ENCODE measurements at places on chromosomes 4 and X.
A peak's percentile ranks its signal among the peaks of the same experiment; 100 is the strongest.

GRCh38 chrX:37765507-37765906 is 14.4 kb upstream of the CYBB start:
- no peak for DNase-seq

DNA sequence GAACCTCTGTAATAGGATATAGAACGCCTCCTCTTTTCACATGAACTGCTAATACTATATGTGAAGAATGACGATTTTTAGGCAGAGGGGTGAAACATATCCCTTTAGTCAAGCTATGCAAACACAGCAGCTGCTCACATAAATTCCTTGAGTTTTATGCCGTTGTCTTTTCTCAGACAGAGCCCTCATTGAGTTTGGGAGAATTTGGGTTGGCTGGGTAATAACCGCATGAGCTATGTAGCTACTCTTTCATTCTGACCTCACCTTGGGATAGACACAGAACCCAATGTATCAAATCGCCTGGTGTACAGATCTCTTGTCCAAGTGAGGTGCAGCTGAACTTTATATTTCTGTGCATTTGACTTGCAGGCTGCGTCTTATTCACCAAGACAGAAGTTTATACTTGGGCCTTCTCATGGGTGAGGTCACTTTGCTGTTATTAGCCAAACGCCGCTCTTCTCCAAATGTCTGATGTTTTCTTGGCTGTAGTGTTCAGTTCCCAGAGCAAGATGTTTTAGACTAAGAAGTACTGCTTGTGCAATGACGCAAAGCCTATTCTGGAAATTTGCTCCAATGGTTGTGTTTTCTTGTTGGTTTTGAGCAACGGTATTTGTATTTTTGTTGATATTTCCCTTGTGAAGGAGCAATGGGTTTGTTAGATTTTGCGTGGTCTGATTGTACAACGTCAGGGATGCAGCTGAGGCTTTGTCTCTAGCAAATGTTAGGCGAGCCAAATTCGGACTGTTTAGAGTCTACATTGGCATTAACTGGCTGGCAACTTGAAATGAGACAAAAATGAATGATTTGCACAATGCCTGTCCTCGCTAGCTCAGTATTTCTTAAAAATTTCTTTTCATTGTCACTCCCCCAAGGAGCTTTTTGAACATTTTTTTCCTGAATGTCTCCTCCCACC is 11.2 kb upstream of the SPARCL1 start:
- no peak for DNase-seq

DNA sequence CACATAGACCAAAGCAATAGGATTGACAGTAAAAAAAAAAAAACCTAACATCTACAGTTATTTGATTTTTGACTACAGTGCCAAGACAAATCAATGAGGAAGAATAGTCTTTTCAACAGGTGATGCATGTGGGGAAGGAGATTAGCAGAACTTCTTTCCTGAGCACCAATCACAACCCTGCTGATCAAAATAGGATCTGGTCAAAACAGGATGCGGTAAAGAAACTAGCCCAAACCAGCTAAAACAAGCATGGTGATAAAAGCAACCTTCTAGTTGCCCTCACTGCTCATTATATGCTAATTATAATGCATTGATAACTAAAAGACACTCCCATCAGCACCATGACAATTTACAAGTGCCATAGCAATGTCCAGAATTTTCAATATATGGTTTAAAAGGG is 667.5 kb downstream of the GRXCR1 start:
- DNase-seq: no peak

- DNase-seq: peak; percentile 27
Measured at GRCh38 chr4:140012688-140013486, 141.1 kb downstream of the MAML3 start.

- no peak for DNase-seq
Measured at GRCh38 chr4:119210775-119211174, 1.7 kb upstream of the USP53 start.

DNA sequence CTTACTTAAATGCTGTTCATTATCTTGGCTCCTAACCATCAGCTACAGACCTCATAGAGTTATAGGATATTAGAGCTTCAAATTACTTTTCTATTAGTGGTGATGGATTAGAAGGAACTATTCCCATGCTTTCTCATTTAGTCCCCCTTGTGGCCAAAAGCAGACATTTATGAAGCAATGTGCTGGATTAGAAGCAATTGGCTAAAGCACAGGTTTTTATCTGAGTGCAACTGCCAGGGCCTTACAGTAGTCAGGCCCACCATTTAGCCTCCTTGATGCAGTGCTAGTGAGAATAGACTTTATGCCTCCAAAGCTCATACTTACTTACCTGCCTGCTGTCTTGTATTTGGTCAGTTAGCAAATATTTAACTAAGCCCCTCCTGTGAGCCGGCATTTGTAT is 93.0 kb downstream of the TSPAN7 start:
- no peak for DNase-seq

DNA sequence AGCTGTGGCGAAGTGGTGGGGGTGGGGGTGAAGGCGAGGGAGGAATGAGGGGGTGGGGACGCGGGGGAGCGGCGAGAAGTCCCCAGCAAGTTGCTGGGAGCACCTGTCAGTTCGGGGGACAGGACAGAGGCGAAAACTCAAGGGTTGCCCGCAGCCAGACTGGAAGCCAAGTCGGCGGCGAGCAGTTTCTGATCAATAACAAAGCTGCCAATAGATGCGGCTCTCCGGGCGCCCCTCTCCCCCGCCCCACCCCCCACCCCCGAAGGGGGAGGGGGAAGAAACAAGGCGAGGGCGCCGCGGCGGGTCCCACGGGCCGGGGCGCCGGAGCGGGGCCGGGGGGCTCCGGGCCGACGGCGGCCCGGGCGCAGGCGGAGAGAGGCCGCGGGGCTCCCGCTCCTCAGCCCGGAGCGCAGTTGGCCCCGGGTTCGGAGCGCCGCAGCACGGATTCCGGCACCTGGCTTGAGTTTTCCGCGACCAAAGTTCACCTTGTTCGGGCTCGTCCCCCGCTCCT is 379 bp downstream of the PDGFC start:
- no peak for DNase-seq

GRCh38 chrX:12240491-12240890 is 102.2 kb downstream of the FRMPD4 start:
- no peak for DNase-seq

GRCh38 chr4:24856586-24856985 is 56.3 kb downstream of the CCDC149 start:
- no peak for DNase-seq

- no peak for DNase-seq
Measured at GRCh38 chr4:48227662-48228061, 42.0 kb downstream of the TEC start.

- no peak for DNase-seq
Measured at GRCh38 chrX:152614791-152615190, 22.9 kb upstream of the GABRQ start.

DNA sequence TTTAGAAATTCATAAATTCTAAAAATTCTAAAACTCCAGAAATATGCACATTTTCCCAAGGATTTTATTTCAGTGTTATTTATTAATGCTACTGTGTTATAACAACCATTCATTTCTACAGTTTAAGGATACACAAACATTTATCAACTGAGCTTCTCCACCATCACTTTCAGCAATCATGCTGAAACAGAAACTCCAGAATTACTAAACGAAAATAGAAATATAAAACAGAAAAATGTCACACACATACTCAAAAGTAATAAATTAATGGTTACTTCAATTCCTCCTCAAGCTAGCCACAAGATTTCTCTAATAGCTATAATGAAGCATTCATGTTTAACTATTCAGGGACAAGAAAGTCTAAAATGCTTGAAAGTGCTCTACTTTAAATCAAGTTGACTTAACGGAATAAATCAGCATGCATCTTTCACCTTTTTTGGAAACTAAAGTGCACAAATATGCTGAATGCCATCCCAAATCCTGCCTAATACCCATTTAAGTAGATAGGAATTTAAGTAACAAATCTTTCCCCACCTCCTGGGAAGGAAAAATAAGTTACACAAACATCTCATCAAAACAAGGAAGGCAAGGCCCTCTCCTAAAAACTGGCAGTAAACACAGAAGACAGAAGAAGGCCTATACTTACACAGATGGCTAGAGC is 563 bp downstream of the FAM13A start:
- no peak for DNase-seq

- no peak for DNase-seq
Measured at GRCh38 chr4:23814996-23815660, 74.7 kb downstream of the PPARGC1A start.

DNA sequence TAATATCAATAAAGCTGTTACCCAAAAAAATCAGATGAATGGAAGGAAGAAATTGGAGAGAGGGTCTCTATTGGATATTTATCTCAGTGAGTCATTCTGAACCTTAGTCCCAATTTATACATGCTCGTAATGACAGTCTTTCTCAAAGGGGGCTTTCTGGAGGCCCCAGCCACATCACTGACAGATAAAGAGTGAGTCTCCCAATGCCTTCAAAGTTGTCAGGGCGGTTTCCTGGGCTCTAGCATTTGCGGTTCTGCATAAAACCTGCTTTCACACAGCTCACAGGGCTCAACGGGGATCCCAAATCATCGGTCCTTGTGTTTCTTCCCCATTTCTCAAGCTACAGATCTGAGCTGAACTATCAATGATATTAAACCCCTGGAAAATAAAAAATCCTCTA is 17.3 kb downstream of the TCEANC start:
- no peak for DNase-seq

DNA sequence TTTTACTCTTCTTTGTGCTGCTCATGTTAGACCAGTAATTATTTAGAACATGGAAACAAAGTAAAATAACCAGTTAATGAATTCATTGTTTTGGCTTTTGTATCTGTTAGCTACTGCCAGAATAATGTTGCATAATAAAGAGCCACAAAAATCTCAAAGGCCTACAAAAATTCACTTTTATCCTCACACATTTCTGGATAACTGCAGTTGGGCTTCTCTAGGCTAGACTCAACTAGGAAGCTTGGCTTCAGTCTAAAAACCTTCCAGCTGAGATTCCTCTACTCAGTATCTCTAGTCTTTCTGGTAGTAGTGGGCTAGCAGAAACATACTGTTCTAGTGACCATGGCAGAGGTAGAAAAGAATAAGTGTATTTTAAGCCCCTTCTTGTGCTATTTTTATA is 73.0 kb downstream of the FAT4 start:
- no peak for DNase-seq

DNA sequence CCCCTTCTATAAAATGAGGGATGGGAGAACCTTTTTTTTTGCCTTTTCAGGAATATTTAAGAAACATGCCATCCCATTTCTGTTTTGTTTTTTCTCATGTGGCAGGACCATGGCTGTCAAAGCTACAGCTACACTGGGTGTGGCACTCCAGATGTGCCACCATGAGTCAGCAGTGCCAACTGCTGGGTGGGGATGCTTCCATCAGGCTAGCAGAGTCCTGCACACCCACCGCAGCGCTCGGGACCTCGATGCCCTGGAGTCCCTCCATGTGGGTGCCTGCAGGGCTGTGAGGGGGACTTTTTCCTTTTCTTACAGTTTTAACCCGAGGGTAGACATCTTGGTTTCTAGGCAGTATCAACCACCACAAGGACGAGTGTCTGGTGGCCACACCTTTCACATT is 352.6 kb downstream of the NR3C2 start:
- no peak for DNase-seq

GRCh38 chr4:142585411-142585810 is 260.7 kb downstream of the INPP4B start:
- no peak for DNase-seq

DNA sequence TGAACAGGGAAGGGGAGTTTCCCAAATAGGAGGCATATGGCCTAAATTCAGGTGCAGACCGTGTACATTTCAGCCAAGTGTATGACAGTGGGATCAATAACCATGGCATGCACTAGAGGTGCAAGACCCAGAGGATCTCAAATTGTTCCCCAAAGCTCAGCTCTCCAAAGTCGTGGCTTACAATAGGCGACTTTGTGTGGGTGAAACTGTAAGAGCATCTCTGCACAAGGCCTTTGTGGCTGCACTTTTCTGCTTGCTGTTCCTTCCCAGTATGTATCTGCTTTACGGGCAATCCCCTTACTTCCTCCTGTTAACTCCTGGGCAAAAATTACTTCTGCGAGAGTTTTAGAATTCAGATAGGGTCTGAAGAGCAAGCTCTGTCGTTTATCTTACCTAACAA is 518.3 kb upstream of the ZFP42 start:
- DNase-seq: no peak

- DNase-seq: no peak
Measured at GRCh38 chr4:147108409-147108808, 162.7 kb upstream of the TTC29 start.

DNA sequence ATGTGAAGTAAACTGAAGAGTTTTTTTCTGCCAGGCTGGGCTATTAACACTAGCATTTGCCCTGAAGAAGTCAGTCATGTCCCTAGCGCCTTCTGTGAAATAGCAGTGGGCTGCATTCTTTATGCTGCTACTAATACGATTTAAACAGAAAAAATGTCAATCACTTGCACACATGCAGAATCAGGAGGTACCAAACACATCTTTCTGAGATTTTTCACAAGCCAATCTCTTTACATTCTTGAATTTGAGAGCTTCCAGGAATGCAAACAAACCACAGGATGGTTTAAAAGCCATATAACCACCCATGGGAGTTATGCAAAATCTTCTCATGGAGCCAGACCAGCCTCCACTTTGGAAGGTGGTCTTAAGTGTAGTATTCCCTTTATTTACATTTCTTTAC is 220.1 kb downstream of the IQCM start:
- no peak for DNase-seq

DNA sequence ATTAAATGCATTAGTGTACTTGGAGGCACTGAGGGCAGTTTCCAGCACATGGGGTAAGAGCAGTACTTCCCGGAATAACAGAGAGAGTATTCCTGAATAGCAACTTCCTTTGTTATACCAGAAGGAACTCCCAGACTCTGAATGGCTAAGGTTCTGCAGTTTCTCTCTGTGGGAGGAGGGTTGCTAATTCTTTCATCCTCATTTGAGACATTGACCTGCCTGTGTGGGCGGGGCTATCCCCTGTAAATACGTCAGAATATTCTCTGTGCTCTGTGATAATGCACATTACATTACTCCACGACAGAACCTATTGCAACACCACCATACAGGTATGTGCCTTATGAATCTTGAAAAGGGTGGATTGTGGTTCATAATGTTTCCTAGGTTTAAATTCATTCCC is 52.7 kb downstream of the SPINK2 start:
- no peak for DNase-seq

DNA sequence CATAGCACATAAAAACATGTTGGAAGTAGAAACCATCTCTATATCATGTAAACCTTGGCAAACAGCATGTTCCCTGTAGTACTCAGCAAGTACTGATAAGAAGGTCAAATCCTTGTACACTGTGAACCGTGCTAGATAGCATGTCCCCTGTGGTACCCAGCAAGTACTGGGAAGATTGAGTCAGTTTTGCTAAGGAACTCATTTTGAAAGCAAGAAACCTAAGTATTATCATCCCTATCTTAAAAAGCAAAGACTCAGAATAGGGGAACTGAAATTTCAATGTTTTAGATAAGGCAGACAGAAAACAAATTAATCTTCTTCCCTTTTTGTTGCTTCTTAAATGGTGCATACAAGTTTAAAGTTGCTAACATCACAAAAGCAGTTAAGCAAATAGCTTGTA is 180.2 kb downstream of the RBM46 start:
- no peak for DNase-seq

DNA sequence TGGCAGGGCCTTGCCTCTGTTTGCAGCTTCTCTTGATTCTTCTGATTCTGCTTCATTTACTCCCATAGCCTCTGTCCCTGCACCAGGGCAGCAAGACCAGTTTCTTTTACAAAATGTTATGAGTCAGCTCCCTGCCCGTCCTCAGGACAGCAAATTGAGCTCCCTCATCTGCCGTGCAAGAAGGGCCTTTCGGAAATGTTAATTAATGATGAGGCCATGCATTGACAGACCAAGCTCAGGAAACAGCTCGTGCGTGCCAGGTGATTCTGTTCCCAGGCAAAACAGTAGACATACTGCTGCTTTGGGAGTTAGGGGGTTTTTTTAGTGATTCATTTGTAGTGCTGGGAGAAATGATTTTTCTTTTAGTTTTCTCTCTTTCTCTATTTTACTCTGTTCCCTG is 231.7 kb downstream of the FBXW7 start:
- no peak for DNase-seq
